ENCODE measurements at places on chromosomes 1 and 21.

DNA sequence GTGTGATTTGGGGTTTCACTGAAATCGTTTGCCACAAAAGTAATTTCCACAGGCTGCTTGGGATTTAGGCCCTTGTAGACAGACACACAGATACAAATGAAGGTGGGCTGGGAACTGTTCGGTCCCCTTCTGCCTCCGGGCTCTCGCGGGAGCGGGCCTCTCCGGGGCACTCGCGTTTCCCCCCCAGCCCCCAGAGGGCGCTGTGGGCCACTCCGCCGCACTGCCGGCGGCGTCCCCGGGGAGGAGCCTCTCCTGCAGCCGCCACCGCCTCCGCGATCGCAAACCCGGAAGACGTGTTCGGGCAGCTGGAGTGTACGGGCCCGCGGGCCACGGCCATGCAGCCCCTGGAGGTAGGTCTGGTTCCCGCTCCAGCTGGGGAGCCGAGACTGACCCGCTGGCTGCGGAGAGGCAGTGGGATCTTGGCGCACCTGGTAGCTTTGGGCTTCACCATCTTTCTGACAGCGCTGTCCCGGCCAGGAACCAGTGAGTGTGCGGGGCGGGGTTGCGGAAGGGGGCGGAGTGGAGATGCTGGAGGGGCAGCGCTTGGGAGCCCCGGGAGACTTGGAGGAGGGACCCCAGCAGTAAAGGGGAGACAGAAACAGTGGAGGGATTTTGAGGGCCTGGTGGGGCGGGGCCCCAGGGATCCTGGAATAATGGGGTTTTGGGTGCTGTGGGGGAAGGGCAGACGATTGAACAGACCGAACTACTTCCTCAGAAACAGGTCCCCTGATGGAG, at the start of gene CYB561D1:
Gene CYB561D1 (plus strand): TSS at position 290 of the 735 bp plus-strand sequence. CDS start 46 bp downstream, at position 336.
- DNase-seq = peak; percentile 93

GRCh38 chr1:42767510-42768000, 506 bp downstream of the C1orf50 start:
- no peak for DNase-seq

- DNase-seq = no peak
Measured at GRCh38 chr1:26350701-26351589, 3.0 kb downstream of the CRYBG2 start.

GRCh38 chr21:45393021-45393420, 11.9 kb upstream of the COL18A1 start:
- no peak for DNase-seq

DNA sequence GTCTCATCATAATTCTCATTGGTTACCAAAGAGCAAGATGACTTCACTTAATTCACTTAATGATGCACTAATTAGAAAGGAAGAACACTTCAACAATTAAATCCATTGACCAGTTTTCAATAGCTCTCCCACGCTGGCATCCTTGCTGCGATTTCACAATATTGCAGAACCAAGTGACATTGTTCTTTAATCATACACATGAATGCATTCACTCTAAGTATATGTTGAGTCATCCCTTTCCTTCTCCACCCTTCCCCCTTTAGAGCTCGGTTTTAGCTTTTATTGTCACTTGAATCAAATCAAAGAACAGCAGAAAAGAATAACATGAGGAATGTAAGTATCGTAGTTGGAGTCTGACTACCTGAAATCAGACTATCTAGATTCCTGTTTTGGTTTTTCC, 233.6 kb upstream of the FMN2 start:
- DNase-seq = no peak

GRCh38 chr1:7432900-7433380, 338.2 kb upstream of the VAMP3 start:
- no peak for DNase-seq

GRCh38 chr1:36638268-36638667, 155.6 kb upstream of the CSF3R start:
- no peak for DNase-seq

DNA sequence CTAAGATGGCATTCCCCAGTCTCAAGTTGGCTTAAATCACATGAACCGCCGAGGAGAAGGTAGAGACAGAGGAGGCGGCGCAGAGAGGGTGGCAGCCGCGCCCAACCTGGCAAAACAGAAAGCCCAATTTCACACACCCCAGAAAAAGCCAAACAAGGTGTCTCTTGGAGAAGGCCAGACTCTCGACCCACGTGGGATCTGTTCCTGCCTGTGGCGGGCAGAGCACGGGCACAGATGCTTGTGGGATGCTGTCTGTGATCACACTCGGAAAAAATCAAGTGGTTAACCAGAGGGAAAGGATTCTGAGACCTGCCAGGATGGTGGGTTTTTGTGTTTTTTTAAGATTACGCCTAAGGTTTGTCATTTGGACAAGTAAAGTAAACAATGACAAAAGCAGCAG, 80.7 kb downstream of the MRPL37 start:
- no peak for DNase-seq

GRCh38 chr1:225944951-225945350, 3.9 kb upstream of the LEFTY2 start:
- DNase-seq = peak; percentile 73

DNA sequence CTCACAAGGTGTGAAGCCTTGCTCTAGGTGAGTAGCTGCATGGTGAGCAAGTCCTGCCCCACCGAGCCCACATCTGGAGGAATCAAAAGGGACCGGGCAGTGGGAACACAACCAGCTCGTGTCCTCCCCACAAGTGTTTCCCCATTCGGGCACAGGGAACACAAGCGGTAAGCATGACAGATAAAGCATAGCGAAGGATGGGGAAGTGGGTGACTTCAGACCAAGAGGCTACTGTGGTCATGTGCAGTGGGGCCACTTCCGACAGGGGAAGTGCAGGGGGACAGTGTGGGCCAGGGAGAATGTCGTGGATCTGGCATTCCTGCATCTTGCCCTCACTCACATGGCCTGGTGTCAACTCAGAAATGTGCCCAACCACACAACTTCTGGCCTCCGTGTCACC, 306.2 kb downstream of the FAM72C start:
- no peak for DNase-seq

DNA sequence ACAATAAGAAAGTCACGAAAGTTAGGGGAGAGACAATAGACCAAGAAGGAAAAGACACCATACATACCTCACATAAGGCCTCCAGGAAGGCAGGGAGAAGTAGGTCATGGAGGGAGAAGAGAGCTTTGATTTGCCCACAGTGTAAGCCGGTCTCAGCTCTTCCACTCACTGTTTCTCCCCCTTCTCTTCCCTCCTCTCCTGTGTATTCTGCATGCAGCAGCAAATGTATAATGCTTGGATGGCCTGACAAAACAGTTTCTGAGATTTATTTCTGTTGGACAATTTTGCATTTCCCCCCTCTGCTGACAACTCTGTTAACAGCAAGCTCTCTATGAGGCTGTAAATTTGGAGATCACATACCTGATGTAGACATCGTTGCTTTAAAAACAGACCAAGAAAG, 318.9 kb downstream of the OMA1 start:
- DNase-seq = no peak

GRCh38 chr1:33335020-33335419, 14.1 kb upstream of the A3GALT2 start:
- DNase-seq = no peak

GRCh38 chr1:9455487-9456234, 83.6 kb upstream of the SLC25A33 start:
- DNase-seq = peak; percentile 77

DNA sequence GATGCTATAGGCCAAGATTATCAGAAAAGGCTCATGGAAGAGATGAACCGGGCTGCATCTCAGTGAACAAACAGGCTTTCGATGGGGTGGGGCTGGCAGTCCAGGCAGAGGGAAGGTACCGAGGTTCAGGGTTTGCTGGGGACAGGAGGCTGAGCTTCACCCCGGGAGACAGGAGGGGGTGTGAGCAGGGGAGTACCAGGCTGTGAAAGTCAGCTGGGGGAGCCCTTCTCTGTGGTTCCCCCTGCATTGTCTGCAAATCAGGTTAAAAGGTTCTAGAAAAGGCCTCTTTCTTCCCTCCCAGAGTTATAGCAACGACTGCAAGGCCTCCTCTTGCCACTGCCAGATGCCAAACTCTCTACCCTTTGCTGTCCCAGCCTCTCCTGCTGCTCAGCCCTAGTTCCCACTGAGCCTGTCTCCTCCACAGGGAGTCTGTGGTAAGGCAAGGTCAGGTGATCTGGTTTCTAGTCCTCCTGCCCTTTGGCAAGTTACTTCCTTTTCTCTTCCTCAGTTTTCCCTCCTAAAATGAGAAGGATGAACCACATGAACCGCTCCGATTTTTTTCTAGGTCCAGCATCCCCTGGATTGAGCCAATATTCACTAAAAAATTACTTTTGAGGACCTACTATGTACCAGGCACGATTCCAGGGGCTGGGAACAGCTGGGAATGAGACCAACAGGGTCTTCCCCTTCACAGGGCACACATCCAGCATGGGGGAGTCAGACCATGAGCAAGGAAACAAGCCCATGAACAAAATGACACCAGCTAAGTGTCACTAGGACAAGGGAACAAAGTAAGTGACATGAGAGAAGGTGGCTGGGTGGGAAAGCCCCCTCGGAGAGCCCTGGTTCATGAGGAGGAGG, 7.2 kb downstream of the LAD1 start:
- DNase-seq = no peak

DNA sequence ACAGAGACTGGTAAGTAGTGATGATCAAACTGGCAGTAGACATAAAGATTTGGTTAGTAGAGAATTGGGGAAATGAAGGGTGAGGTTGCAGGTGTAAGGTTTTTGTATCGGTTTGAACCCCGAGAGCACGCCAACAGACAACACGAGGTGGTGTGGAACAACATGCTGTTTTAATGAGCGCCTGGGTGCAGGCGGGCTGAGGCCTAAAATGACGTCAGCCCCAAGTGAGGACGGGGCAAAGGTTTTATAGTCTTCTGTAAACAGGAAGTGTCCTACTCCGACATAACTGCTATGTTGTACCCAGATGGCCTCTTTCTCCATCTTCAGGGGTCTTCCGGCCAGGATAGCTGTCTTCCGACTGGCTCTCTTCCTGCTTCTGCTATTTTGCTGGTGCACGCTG, 178.8 kb downstream of the HHIPL2 start:
- no peak for DNase-seq

DNA sequence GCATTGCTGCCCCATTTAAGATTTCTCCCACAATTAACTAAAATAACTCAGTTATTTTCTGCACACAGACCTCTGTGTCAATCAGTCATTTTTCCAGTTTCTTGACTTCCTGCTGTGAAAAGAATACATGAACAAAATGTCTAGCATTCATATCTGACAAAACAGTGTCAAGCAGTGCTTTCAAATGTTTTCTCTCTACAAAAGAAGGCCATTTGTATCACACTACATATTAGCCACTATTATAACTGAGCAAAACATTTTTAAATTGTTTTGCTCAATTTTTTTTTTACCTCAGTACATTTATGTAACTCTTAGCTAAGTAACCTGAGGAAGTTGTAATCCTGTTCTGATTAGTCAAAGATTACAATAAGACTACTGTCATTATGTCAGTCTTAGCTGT, 1498.5 kb upstream of the PRMT6 start:
- no peak for DNase-seq

- no peak for DNase-seq
Measured at GRCh38 chr1:169731446-169731845, 2.4 kb downstream of the SELE start.

GRCh38 chr21:36103434-36103833, 31.4 kb upstream of the CBR3 start:
- DNase-seq = no peak

GRCh38 chr1:15409388-15410222, at the start of gene EFHD2:
Gene EFHD2, plus strand, starts transcription at chr1:15409888. Its CDS starts 84 bp downstream, at chr1:15409972.
- peak; percentile 97 for DNase-seq

GRCh38 chr1:194570476-194570875, 1384.1 kb upstream of the B3GALT2 start:
- no peak for DNase-seq

Measured in GM20000 (cell line).